DMS79 (cell line): ENCODE measurements at places on chromosomes 3 and 15.

- no peak for DNase-seq
Observed at GRCh38 chr3:188083011-188083410, 70.9 kb upstream of the LPP start.

DNA sequence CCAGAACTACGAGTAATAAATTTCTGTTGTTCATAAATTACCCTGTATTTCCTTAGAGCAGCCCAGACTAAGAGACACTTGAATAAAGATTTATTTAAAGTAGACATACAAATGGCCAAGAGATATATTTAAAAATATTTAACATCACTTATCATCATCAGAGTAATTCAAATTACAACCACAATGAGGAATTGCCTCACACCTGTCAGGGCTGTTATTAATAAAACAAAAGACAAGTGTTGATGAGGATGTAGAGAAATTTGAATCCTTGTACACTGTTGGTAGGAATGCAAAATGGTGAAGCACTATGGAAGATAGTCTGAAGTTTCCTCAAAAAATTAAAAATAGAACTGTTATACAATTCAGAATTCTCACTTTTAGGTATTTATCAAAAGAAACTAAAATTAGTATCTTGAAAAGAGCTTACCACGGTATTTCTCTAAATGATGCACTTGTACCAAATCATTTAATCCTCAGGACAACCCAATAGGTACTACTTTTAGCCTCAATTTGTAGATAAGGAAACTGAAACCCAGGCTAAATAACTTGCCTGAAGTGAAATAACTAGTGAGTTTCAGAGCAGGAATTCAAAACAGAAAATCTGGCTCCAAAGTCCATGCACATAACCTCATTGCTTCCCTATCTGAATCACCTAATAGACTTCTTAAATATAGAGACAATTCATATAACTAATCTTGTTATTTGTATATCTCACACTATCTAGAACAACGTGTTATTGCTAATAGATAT lies 69.4 kb downstream of the ZBTB20 start:
- no peak for DNase-seq

DNA sequence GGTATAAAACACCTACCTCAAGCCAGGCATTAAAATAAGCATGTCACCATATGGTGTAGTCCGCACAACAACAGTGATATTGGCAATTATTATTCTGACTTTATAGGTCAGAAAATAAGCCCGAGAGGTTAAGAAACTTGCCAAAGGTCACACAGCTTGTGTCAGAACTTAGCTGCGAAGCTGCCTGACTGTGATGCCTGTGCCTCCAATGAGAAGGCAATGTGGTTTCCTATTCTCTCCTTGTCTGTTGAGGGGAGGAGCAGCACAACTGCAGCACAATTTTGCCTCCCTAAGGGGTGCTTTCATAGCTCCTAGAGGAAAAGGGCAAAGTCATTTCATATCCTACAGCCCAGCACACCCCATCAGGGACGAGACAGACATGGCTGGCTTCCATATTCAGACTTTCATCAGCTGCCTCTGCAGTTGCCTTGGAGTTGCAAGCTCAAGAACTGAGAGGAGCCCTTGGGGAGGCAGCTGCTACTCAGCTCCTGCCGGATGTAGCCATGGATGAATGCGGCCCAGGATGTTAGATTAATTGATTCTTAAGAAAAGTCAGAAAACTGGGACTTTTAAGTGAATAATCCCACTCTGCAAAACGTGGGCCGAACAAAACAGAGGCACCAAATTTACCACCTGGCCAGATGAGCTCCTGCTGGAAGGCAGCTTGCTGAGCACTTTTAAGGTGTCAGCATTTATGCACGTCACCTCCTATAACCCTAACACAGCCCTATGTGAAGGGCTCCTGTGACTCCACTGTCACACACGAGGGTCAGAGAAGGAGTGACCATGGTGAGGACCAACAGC lies 38.5 kb downstream of the MYO5C start:
- peak; percentile 34 for DNase-seq

DNA sequence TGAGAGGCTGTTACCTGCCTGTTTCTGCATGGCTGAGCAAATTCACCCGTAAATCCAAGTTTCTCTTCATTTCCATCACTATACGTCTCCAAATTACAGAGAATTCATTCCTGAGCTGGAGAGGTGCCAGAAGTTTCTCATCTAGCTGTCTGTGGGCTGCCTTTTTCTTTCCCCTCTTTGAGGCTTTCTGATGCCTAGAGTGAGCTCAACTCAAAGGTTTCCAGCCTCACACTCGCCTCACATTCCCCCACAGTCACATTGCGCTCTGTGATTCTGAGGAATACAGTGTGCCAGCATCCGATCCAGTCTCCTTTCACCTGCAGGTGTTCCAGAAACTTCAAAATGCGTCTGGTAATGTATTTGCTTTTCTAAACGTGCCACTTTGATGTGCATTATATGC lies 267.2 kb downstream of the MFSD1 start:
- DNase-seq = no peak

DNA sequence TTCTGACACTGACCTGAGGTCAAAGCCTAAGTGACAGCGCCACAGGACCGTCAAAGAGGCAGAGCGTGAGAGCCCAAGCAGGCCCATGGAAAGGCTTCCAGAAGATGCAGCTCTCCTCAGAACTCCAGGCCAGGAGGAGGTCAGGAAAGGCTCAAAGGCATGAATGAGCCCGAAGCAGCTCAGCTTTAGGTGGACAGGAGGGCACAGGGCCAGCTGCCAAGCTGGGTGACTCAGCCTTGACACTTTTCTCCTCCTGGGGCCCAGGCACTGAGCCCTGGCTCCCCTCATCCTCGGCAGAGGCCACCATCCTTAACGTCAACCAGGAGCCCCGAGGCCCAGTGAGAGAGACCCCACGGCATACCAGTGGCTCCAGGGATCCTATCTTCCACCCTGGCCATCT lies 62.9 kb downstream of the ADCY5 start:
- DNase-seq = no peak

GRCh38 chr3:172203522-172204258 lies 164.3 kb downstream of the FNDC3B start:
- DNase-seq = no peak

DNA sequence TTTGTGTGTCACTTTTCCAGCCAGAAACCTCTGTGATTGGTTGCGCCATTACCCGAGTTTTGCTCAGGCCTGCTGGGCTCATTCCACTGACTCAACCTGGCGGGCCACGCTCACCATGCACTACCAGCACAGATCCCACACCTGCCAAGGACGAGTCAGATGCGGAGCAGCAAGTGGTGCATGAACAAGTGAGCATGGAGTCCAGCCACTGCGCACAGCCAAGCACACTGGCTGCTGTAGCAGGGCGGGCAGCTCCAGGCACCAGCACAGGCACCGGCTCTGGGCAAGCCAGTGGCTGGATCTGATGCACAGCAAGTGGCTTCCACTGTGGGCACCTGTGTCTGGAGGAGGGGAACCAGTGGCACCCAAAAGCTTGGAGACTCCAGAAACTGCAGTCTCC lies 110.4 kb downstream of the CBLB start:
- DNase-seq = no peak

GRCh38 chr15:60526127-60526616 lies 47.2 kb upstream of the ICE2 start:
- no peak for DNase-seq

GRCh38 chr3:22969276-22969675 lies 233.9 kb upstream of the UBE2E2 start:
- no peak for DNase-seq

DNA sequence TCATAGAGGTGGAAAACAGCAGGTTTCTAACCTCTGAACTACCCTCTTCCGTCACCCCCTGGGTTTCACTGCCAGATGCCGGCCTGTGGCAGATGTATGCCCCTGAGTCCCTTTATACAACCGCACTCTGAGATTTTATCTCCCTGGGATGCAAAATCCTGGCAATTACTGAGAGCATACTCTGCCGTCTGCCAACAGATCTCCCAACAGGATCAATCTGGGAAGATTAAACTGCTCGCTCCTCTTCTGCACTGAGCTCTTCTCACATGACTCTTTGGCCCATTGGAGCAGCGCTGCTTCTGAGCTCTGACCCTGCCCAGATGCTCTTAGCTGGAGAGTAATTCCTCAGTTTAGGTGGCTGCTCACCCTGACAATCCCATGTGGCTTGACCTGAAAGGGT lies 133.2 kb downstream of the LIPC start:
- no peak for DNase-seq

DNA sequence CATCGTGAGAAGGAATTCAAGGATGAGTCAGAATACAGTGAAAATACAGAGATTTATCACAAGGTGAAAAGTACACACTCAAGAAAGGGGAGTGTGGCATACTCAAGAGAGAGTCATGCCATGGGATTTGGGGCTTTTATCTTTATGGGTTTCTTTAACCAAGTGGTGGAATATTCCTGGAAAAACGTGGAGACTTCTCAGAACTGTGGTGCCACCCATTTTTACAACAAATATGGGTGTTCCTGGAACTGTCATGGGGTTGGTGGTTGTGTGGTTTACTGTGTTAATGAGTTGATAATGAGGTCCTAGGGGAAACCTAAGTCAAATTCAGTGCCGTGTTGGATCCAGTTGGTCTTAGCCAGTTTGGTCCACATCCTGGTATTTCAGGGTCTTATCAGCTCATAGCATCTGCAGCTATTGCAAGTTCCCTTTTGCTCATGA lies 497.2 kb downstream of the GABRG3 start:
- no peak for DNase-seq

GRCh38 chr15:67821784-67822440 lies 3.4 kb upstream of the SKOR1 start:
- no peak for DNase-seq

GRCh38 chr15:65089206-65089824 lies 12.8 kb downstream of the KBTBD13 start:
- DNase-seq = no peak

DNA sequence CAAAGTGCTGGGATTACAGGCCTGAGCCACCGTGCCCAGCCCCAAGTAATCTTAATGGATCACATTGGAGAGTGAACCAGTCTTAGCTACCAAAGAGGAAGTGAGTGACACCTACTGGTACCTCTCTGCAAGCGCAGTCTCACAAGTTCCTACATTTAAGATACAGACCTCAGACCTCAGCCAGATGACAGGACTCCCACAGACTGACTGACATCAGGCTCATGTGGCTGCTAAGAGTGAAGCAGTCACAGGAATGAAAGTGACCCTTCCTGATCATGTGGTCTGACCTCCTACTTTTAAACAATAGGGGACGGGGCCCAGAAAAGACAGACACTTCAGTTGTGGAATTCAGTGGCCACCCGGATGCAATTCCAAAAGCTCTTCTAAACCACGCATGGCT lies 36.3 kb upstream of the GNB5 start:
- DNase-seq = no peak

- no peak for DNase-seq
Observed at GRCh38 chr3:4270720-4271119, 32.4 kb upstream of the SETMAR start.

GRCh38 chr3:112966633-112967032 lies 8.3 kb downstream of the CD200R1 start:
- no peak for DNase-seq

DNA sequence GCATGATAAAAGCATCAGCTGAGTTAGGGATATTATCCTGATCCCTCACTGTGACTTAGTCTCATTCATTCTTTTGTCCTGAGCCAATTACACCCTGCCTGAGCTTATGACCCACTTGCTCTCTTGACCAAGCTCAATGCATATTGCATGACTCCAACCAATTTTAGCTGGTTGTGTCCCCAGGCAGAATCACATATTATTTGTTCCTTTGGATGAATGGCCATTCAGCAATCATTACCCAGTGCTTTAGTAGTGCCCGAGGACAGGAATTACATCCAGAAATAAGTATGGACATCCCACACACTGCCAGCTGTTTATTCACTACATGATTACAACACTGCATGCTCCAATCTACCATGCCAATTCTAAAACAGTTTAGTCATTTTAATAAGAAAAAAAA lies 322.5 kb downstream of the ZBBX start:
- DNase-seq = no peak
